ENCODE measurements at places on chromosomes 2 and 18.

DNA sequence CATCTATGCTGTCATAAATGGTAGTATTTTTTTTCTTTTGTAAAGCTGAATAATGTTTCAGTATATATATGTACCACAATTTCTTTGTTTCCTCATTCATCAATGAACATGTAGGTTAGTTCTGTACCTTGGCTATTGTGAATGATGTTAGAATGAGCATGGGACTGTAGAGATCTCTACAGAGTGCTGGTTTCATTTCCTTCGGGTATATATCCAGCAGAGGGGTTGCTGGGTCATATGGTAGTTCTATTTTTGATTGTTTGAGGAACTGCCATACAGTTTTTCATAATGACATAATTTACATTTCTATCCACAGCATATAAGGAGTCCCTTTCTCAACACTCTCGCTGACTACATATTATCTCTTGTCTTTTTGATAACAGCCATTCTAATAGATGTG, 243.5 kb downstream of the CDH7 start:
- DNase-seq: no peak

GRCh38 chr2:217016796-217017419, 157.0 kb upstream of the TNP1 start:
- DNase-seq: no peak

GRCh38 chr2:106960683-106961161, 74.8 kb upstream of the ST6GAL2 start:
- no peak for DNase-seq

- DNase-seq: no peak
These were observed 359.2 kb upstream of the RND3 start for GRCh38 chr2:150846691-150847090.

- no peak for DNase-seq
These were observed 91.4 kb upstream of the AQP4 start for GRCh38 chr18:26956863-26957262.

- no peak for DNase-seq
These were observed 43.3 kb downstream of the PLEKHB2 start for GRCh38 chr2:131148426-131148825.

DNA sequence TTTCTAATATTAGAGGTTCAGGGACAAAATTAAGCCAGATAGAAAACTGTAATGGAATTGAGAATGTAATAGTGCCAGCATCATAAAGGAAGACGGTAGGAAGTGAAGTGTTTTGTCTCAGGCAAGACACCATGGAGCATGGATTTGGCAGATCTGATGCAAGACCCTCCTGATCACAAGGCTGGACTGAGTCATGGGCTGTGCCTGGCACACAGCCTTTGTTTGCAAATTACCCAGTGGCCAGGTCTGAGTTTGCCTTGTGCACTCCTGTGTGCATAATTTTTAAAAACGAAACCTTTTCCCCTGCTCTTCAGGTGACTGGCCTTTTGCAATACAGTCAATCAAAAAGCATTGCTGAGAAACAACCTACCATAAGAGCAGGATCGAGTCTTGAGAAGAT, 2.0 kb upstream of the UPP2 start:
- DNase-seq: no peak

GRCh38 chr2:129061069-129061768, 742.6 kb upstream of the HS6ST1 start:
- no peak for DNase-seq

- no peak for DNase-seq
These were observed 16.8 kb upstream of the ATP8B1 start for GRCh38 chr18:57819671-57820460.

DNA sequence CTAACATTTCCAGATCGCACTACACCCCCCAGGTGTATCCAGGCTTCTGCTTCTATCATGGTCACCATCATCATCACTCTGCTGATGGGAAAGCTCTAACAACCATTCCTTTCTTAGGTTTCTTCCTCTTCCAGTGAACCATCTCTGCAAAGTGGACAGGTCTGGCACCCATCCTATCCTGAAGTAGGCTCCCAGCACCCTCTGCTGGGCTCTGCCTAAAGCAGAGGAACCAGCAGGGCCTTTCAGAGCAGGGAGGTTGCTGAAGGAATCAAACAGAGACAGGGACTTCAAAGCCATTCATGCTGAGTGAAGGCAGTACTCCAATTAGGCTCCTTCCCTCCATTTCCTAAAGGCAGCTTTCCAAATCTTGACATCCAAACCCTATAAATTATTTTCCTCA, 27.2 kb upstream of the SATB2 start:
- DNase-seq: no peak

DNA sequence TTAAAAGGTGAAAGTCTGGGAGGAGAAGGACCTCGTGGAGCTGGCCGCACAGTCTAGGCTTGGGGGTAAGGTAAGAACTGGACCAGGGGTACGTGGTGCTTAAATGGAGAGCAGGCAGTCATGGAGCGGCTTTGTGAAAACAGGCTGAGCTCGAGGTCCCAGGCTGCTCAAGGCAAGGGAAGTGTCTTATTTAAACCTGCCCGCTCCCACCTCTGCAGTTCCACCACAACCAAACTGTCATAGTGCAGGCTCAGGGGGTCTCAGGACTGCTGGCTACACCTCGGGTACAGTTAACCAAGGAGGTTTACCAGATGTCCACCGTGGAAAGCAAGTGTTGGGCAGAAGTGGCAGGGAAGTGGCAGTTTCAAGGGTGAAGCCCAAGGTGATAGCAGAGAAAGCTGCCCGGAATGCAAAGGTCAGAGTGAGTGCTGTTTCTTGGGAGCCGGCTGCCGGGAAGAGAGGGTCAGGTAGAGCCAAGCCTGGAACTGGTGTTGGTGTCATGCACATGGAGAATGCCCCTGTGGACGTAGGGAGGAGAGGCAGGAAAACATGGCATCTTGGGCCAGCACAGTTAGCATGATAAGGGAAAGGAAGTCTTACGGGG, 203.3 kb downstream of the GBX2 start:
- DNase-seq: no peak

DNA sequence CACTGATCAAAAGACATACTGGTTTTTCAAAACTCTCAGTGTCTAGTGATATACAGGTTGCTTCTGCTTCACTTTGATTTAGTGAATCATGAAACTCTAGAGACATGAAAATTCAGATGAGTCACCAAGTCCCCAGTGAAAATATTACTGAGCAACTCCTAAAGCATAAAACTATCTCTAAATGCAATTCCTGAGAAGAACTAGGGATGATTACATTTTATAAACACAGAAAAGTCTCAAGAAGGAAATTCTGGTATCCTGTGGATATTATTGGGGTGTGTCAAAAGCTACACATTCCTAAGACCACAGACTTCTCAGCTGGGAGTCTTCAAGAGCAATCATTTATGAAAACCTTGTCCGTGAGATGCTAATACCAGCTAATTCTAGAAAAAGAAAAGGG, 9.7 kb downstream of the LRRTM4 start:
- DNase-seq: no peak

GRCh38 chr2:100194951-100195350, 52.6 kb upstream of the AFF3 start:
- DNase-seq: no peak

GRCh38 chr2:128245813-128246212, 72.9 kb downstream of the HS6ST1 start:
- no peak for DNase-seq

- no peak for DNase-seq
These were observed 447.6 kb upstream of the POU3F3 start for GRCh38 chr2:104406261-104406726.

GRCh38 chr2:55620123-55620779, 2.8 kb upstream of the PPP4R3B start:
- no peak for DNase-seq

DNA sequence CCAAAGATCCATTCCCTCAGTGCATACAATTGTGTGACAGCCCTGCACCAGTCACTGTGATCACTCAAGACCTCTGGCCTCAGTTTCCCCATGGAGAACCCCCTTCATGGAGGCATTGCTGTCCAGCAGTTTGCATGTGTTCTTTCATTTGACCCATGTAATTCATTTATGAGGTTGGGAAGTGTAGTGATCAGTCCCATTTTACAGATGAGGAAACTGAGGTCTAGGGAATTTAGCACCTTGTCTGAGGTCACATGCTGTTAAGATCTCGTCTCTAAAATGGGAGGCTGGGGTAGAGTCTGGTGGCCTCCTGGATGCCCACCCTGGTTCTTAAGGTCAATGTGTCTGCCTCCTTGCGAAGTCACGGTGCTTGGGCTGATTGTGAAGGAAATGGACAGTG, 19.1 kb downstream of the LDLRAD4 start:
- DNase-seq: no peak

- DNase-seq: no peak
These were observed 16.6 kb upstream of the HK2 start for GRCh38 chr2:74817304-74817675.

GRCh38 chr18:13112982-13113381, 105.6 kb upstream of the LDLRAD4 start:
- DNase-seq: no peak

- DNase-seq: no peak
These were observed 36.4 kb downstream of the RAMP1 start for GRCh38 chr2:237895544-237896506.

DNA sequence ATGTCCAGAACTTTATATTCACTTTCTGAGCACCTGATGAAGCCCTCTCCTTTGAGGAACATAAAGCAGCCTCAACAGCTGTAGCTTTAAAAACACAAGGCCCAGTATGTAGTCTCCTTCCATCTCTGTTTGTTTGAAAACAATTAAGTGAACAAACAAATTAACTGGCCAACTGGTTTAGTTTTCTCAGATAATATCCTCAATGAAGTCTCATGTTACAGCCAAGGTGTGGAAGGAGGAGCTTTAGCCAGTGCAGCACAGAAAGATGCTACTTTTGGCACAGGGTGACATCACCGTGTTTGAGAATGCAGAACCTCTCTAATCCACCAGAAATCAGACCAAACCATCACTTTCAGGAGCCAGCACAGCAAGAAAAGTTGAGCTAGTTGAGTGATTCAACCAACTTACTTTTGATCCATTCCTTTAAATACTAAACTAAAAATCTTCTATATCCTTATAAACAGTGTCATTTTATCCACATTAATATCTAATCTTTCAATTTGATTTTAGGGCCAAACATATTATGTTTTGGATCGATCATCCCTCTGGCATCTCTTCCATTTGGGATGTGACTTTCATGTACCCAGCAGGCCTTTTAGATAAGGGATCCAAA, 488.7 kb downstream of the ARHGAP15 start:
- no peak for DNase-seq
